WTC11 (cell line): ENCODE measurements at places on chromosomes 7 and 10.
A peak's percentile ranks its signal among the peaks of the same experiment; 100 is the strongest.

- peak; percentile 11 for DNase-seq
These were observed 96.1 kb downstream of the NKX6-2 start for GRCh38 chr10:132689721-132690360.

DNA sequence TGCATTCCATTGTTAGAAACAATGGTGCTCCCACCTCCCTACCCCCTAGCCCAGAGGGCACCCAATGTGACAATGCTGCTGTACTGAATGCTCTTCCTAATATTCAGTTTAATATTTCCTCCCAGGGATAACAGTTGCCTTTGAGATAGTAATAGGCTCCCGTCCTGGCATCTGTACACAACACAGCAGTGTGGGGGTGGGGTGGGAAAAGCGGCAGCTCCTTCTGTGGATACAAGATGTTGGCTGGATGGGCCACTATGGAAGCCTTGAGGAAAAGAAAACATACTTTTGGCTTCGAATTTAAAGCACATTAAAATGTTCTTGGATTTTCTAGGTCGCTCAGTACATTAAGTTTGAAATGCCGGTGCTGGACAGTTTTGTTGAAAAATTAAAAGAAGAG lies 9.2 kb upstream of the ZNF22 start:
- DNase-seq, result no peak

DNA sequence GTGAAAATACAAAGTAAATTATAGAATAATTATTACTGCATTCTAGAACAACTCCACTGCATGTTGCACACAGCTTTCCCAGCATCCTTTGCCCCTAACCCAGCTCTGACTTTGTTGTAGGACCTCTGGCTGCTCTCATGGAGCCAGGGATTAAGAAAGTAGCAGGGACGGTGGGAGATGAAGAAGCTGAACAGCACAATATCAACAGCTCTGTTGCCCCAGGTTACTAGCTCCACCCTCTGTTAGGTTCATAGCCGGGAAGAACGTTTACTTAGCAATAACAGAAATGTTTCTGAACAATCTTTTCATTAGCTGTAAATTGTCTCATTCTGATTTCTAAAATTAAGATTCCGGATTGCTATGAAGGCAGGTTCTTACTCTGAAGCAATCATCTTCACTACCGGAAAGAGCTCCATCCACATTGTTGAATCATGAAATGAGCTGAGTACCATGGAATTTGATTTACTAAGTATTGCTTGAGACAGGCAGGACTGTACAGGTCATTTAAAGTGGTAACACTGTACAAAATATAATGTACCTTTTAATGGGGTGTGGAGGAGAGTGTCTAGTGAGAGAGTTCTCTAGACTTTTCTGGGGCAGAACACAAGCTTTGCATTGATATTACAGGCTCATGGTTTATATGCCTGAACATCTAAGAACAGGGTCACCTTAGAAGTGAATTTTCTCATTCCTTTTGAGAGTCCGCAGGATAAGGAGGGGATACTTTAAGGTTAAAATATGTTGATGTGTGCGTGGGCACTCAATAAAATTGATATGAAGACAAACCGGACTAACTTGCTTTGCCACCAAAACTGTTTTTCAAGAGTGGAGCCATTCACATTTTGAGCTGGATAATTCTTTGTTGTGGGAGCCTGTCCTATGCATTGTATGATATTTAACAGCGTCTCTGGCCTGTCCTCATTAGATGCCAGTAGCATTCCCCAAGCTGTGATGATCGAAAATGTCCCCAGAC lies 20.8 kb upstream of the RAB18 start:
- no peak for DNase-seq

- DNase-seq, result peak; percentile 14
These were observed 19.7 kb downstream of the GPRIN2 start for GRCh38 chr10:46536781-46537180.

GRCh38 chr7:157964521-157964920 lies 623.1 kb downstream of the PTPRN2 start:
- no peak for DNase-seq

DNA sequence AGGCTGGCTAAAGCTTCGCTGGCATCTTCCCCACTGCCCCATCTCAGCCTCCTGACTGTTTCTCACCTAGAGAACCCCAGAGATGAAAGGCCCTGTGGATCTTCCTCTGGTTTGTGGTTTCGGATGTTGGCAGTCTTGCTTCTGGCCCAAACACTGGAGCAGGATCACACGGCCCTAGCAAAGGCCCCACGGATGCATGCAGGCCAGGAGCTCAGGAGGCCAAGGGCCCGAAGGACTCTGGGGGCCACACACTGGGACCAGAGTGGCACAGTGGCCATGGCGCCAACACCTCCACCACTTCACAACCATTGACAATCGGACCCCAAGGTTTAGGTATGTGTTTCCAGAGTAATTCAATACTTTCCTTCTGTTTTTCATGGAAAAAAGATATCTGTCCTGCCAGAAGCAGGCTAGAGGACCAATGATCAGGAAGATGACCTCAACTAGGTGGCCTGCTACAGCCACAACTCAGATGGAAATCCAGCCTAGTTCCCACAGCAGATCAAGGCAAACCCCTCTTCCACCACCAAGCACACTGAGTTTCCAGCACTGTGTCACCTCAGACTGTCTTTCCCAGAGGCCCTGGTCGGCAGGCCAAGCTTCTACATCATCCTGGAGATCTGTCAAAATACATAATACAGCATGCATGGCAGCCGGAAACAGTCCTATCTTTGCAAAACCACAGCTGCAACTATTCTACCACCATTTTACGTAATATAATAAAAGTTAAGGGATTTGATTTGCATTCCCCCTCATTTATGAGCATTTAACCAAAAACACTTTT lies 53.0 kb downstream of the CTBP2 start:
- DNase-seq, result no peak

GRCh38 chr10:43000651-43001426 lies 76.0 kb upstream of the RET start:
- DNase-seq, result peak; percentile 5

DNA sequence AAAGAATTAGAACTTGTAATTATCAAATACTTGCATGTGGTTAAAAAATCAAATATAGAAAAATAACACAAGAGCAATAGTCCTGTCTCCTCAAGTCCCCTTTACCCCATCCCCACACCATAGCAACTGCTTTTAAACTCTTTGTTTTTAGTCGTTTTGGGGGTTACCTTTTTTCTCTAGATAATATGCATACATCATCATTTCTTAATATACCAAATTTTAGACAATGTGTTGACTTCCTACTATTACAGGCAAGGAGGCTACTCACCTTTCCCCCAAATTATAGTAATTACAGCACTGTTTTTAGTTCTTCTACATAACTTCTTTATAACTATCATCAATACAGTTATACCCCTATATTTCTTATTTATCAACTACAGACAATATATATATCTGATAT lies 57.3 kb downstream of the SLC18A2 start:
- no peak for DNase-seq

- DNase-seq, result no peak
These were observed 6.1 kb downstream of the NRF1 start for GRCh38 chr7:129617652-129618051.

- no peak for DNase-seq
These were observed 8.4 kb downstream of the LAMB1 start for GRCh38 chr7:107994421-107995030.

DNA sequence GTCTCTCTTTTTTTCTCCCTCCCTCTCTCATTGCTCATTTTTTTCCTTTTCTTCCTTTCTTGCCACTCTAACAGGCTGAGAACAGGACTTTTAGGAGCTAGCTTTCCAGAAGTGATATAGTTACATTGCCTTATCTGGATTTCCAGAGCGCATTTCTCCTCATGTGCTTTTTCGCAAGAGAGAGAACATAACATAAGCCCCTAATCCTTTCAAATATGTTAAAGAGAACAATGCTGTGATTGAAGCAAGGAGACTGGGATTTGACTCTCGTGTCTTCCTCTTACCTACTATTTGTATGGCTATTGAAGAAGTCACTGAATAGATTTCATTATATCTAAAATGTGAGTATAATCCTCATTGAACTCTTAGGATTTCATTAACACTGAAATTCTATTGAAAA lies 101.2 kb upstream of the PRPS1L1 start:
- DNase-seq, result no peak

- DNase-seq, result no peak
These were observed 441.8 kb upstream of the AKR1E2 start for GRCh38 chr10:4384245-4384644.

GRCh38 chr10:102801978-102802377 lies 35.2 kb downstream of the CYP17A1 start:
- DNase-seq, result no peak

DNA sequence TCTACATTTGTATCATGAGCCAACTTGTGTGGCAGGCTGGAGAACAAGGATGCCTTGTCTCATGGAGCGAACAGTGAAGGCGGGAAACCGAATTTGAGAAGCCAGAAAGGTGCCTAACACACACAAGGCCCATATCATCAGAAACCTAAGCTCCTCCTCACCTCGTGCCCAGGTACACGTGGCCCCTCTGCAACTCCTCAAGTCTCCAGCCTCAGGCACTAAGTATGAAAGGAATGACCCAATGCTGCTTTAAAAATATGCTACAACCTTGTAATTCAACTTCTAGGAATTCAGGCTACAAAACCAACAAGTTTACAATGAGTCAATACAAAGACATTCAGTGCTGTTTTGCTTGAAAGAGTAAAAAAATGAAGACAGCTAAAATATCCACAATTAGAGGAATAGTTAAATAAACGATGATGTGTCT lies 95.7 kb downstream of the CDK6 start:
- DNase-seq, result no peak

DNA sequence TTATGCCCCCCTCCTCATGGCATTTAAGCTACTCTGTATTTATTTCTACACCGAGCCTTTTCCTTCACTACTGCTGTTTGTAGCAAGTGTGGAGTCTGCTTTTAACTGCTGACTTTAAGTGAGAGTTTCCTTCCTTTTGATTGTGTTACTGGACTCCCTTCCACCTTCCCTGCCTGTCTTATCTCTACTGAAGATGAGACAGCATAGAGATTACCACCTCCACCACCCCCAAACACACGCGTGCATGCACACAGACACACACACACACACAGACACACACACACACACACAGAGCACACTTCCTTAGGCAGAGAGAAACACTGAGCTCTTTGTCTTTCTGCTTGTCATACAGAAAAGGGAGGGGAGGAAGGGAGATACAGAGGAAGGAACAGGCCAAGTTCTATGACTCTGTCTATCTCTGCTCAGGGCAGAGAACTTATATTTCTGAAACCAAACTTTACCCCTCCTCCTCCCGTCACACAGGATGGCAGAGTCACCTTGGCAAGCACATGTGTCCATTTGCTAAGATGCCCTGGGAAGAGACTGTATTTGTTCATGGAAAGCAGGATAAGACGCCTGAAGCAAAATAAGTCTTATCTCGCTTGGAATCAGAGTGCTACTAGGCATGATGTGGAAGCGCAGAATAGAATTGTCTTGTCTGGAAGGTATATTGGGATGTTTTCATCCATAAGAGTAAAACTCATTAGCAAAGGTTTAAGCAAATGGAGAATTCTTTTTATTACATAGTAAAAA lies 81.8 kb upstream of the CAV2 start:
- no peak for DNase-seq

- DNase-seq, result peak; percentile 47
These were observed 194.4 kb upstream of the IMMP2L start for GRCh38 chr7:111756687-111757178.

GRCh38 chr10:133260895-133261725 lies 15.6 kb downstream of the ADAM8 start:
- no peak for DNase-seq

- no peak for DNase-seq
These were observed 322.3 kb downstream of the WDR37 start for GRCh38 chr10:1378473-1378872.

GRCh38 chr10:98488669-98489430 lies 42.1 kb upstream of the HPS1 start:
- DNase-seq, result no peak

DNA sequence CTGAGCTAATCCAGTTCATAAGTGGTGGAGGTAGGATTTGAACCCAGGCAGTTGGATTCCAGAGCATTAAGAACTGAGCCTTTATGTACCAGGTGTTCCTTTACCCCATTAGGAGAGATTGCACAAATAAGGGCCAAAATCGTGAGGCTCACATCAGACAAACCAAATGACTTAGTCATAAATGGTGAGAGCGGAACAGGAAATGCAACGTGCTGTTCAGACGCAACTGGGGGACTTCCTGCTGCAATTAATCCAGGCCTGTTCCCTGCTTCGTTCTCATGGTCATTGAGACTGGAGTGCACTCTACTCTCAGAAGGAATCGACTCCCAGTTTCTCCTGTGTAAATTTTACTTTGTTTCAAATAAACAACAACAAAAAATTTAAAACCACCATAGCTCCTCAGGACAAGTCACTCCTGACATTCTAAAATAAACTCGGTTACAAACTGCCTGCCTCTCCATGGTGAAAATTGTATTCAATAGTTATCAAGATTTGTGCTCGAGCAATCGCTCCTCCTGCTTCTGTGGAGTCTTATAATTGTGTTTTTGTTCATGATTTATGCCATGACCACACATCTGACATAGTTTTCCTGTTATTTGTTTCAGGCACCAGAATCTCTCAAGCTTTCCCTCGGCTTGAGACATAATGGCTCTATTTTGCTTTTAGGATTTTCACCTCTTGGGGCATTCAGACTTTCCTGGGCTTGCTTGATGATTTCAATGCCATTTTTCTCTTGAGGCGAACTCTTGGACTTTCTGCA lies 115.3 kb upstream of the BMPER start:
- no peak for DNase-seq

DNA sequence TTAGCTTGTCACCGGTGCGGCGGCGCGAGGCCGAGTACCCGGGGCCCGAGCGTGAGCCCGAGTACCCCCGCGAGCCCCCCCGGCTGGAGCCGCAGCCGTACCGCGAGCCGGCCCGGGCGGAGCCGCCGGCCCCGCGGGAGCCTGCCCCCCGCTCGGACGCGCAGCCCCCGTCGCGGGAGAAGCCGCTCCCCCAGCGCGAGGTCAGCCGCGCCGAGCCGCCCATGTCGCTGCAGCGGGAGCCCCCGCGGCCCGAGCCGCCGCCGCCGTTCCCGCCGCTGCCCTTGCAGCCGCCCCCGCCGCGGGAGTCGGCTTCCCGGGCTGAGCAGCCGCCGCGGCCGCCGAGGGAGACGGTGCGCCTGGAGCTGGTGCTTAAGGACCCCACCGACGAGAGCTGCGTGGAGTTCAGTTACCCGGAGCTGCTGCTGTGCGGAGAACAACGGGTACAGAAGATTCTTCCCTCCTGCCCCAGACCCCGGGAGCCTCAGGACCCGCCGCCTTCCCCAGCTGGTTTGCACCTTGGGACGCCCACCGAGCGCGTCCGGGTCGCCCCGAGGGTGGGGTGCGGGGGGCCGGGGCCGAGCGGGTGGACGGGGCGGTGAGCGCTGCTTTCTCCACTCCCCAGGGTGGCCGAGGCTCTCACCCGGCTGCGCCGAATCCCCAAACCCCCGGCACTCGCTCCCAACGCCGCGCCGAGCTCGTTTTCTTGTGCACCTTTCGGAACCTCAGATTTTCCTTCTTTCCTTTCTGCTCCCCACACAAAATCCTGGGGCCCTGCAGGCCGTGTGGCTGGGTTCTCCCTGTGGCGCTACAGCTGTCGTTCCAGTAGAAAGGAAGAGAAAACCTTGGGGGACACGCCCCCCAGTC lies 708 bp downstream of the UBN2 start:
- peak; percentile 36 for DNase-seq
